ENCODE measurements at places on chromosomes 11 and 22. TPM values are rescaled to one million over a fixed set of nuclear protein-coding genes. Genes with fewer than 3 reads are reported as not detected.

RAPSN gene
- not detected for polyA plus RNA-seq

SNX32 gene
- 12.6 TPM for polyA plus RNA-seq

ZFP91 gene
- polyA plus RNA-seq = 29.4 TPM

SPDYC gene
- polyA plus RNA-seq = not detected

DERL3 gene
- 0.84 TPM for polyA plus RNA-seq

BSX gene
- not detected for polyA plus RNA-seq

C11orf87 gene
- 8.6 TPM for polyA plus RNA-seq

DNHD1 gene
- polyA plus RNA-seq = 5.2 TPM

TMEM25 gene
- polyA plus RNA-seq = 139 TPM

PHOX2A gene
- not detected for polyA plus RNA-seq

NCAPH2 gene
- polyA plus RNA-seq = 76.8 TPM

GGTLC2 gene
- not detected for polyA plus RNA-seq

Data from neural cell (in vitro differentiated cells).